Muscle of leg (tissue), 16 donors: ENCODE measurements at places on chromosomes 1 and 21.
A peak's percentile ranks its signal among the peaks of the same experiment; 100 is the strongest.

- DNase-seq = no peak
- H3K36me3 ChIP-seq = peaks cover 52% of the 10 kb centered on the region
- no peak overlapping the region for H3K27ac ChIP-seq
- H3K4me3 ChIP-seq = no peak overlapping the region
- no peaks in the 10 kb centered on the region for H3K4me1 ChIP-seq
- H3K27me3 ChIP-seq = no peaks in the 10 kb centered on the region
Observed at GRCh38 chr1:12315146-12315545, 85.3 kb downstream of the VPS13D start.

GRCh38 chr1:106675558-106675957 is 380.9 kb upstream of the PRMT6 start:
- no peak for DNase-seq
- no peaks in the 10 kb centered on the region for H3K4me1 ChIP-seq
- H3K27me3 ChIP-seq = no peaks in the 10 kb centered on the region
- H3K4me3 ChIP-seq = no peak overlapping the region
- H3K27ac ChIP-seq = no peak overlapping the region

- H3K4me1 ChIP-seq = peaks cover 31% of the 10 kb centered on the region
- peak overlapping the region; percentile 47 for H3K27ac ChIP-seq
- H3K36me3 ChIP-seq = peaks cover 33% of the 10 kb centered on the region
- peak overlapping the region; percentile 76 for H3K4me3 ChIP-seq
Observed at GRCh38 chr1:166839600-166840308, 479 bp downstream of the POGK start.

GRCh38 chr1:170674986-170675385 is 11.1 kb downstream of the PRRX1 start:
- no peaks in the 10 kb centered on the region for H3K36me3 ChIP-seq
- H3K27me3 ChIP-seq = peaks cover 7% of the 10 kb centered on the region
- peaks cover 17% of the 10 kb centered on the region for H3K4me1 ChIP-seq
- no peak overlapping the region for H3K4me3 ChIP-seq

GRCh38 chr1:64664299-64664698 is 80.6 kb upstream of the RAVER2 start:
- peak; percentile 61 for DNase-seq
- H3K36me3 ChIP-seq = peaks cover 14% of the 10 kb centered on the region
- no peak overlapping the region for H3K27ac ChIP-seq
- no peaks in the 10 kb centered on the region for H3K27me3 ChIP-seq
- H3K4me3 ChIP-seq = no peak overlapping the region

GRCh38 chr1:236090741-236091147 is 25.9 kb upstream of the NID1 start:
- DNase-seq = no peak
- H3K27me3 ChIP-seq = no peaks in the 10 kb centered on the region
- peaks cover 9% of the 10 kb centered on the region for H3K4me1 ChIP-seq
- no peaks in the 10 kb centered on the region for H3K36me3 ChIP-seq

GRCh38 chr1:33350611-33351280 is 29.8 kb upstream of the A3GALT2 start:
- no peaks in the 10 kb centered on the region for H3K27me3 ChIP-seq
- H3K4me1 ChIP-seq = peaks cover 31% of the 10 kb centered on the region
- H3K27ac ChIP-seq = peak overlapping the region; percentile 89
- DNase-seq = no peak
- H3K36me3 ChIP-seq = peaks cover 22% of the 10 kb centered on the region

DNA sequence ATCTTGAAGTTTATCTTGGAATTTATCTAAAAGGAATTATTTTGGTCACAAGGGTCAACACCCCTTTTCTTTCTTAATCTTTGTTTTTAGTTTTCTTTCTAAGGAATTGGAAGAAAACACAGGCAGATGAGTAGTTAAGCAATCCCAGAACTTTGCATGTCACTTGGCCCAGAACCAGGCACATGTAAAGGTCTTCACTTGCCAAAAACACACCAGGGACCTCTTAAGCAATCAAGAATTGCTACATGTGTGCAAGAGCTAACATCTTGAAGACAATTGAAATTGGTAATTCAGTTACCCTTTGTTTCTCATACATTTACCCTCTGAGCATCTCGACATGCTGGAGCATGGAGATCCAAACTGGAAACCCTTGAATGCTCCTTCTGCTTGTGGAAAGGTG is 114.2 kb downstream of the ZC3H11B start:
- H3K4me3 ChIP-seq = no peak overlapping the region
- H3K27ac ChIP-seq = peak overlapping the region; percentile 26
- no peaks in the 10 kb centered on the region for H3K36me3 ChIP-seq
- H3K4me1 ChIP-seq = peaks cover 2% of the 10 kb centered on the region
- no peaks in the 10 kb centered on the region for H3K27me3 ChIP-seq
- peak; percentile 97 for DNase-seq

DNA sequence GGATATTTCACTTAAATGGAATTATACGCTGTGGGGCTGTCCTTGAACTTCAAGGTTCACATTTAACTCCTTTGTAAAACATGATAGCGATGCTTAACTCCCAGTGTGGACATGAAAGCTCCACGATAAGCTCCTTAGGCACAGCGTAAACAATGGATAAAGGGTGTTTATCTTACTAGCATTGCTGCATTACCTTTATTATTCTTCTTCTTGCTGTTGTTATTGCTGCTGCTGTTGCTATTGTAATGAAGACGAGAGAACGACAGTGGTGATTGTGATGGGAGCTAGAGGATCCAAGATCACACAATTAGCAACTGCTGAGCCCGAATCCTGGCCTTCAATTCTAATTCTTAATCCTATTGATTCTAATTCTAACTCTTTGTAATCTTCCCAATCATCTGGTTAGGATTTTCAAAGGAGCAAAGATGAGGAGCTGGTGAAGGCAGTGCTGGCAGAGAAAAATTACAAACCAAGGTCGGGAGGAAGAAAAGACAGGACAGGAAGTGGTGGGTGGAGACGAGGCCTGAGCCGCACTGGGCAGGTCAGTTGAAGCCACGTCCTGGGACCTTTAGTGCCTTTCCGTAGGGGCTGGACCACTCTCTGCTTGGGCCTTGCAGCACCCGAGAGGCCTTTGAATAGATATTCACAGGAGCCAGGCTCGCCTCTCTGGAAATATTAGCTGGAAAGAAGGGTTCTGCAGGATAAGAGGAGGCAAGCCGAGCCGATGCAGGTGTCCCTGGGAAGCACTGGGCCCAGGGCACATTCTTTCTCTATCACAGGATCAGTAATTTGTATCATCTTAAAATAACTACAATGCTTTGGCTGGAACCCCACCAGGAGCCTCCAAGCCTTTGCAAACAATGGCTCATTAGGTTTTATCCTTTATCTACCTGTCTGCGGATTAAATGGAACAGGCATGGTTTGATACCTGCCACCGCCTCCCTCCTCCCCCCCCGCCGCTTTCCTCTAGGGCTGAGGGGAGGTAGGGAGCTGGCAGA is 571.6 kb downstream of the AJAP1 start:
- H3K36me3 ChIP-seq = no peaks in the 10 kb centered on the region
- H3K27me3 ChIP-seq = peaks cover 11% of the 10 kb centered on the region
- no peak overlapping the region for H3K27ac ChIP-seq
- no peak for DNase-seq
- H3K4me1 ChIP-seq = no peaks in the 10 kb centered on the region
- H3K4me3 ChIP-seq = no peak overlapping the region

- H3K4me3 ChIP-seq = no peak overlapping the region
- H3K27ac ChIP-seq = no peak overlapping the region
- peaks cover 5% of the 10 kb centered on the region for H3K4me1 ChIP-seq
- H3K27me3 ChIP-seq = no peaks in the 10 kb centered on the region
- H3K36me3 ChIP-seq = no peaks in the 10 kb centered on the region
- peak; percentile 28 for DNase-seq
Observed at GRCh38 chr1:218553197-218553596, 208.1 kb downstream of the TGFB2 start.

DNA sequence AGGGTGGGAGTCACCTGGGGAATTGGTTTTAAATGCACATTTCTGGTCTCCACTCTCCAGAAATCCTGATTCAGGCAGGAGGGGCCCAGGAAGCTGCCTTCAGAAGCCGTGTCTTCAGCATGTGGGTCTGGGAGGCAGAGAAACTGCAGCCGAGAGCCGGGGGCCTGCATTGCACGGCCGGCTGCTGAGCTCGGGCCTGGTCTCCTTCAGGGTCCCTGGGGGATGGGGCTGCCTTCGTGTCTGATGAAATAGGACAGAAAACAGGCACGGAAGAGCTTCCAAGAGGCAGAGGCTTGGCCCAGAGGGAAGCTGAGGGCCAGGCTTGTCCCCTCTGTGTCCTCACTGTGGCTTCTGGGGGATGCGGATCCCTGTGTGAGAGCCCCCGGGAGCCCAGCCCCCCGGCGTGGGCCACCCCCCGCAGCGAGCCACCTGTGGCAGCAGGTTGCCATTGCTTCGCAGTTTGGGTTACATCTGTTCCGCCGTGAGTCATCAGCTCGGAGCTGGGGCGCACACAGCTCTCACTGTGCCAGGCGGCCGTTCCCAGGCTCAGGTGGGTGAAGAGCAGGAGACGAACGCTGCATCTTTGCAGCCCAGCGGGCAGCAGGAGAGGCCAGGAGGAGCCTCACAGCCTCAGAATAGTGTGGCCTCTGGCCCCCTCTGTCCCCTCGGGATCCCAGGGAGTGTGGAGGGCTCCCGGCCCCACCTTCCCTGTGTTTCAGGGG is 72.4 kb downstream of the AJAP1 start:
- H3K4me3 ChIP-seq = no peak overlapping the region
- H3K4me1 ChIP-seq = no peaks in the 10 kb centered on the region
- no peaks in the 10 kb centered on the region for H3K36me3 ChIP-seq
- no peak overlapping the region for H3K27ac ChIP-seq
- H3K27me3 ChIP-seq = no peaks in the 10 kb centered on the region

GRCh38 chr1:39091845-39092645 is 65.9 kb downstream of the NDUFS5 start:
- H3K4me3 ChIP-seq = no peak overlapping the region

- H3K4me3 ChIP-seq = no peak overlapping the region
- H3K27me3 ChIP-seq = peaks cover 26% of the 10 kb centered on the region
- H3K4me1 ChIP-seq = peaks cover 62% of the 10 kb centered on the region
- no peak for DNase-seq
Observed at GRCh38 chr1:205440121-205440475, 15.7 kb downstream of the BLACAT1 start.

DNA sequence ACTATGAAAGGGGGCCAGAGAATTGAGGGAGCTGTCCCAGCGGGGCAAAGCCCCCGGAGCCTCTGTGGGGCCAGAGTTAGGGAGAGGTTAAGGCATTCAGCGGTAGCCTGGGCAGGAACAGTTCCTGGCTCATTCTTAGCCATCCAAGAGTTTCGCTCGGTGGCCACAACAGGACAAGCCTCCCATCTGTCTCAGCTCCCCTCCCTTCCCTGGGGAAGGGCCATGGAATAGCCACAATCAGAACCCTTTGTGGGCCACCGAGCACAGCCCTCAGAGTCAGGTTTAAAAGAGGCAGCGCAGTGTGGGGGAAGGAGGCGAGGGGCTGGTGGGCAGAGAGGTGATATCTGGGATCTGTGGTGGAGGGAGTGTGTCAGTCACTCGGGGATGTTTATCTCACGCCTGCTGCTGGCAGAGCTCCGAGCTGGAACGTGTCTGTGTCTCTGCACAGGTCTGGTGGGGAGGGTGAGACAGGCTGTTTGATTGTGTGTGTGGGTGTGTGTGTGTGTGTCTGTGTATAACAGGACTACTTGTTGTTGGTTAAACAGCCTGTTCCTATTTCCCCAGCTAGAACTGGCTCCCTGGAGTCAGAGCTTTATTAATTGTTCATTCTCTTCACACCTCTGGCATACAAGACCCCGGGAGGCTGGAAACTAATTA is 49.6 kb upstream of the GOLT1A start:
- H3K4me3 ChIP-seq = no peak overlapping the region
- peak; percentile 30 for DNase-seq
- no peaks in the 10 kb centered on the region for H3K27me3 ChIP-seq
- peak overlapping the region; percentile 65 for H3K27ac ChIP-seq
- H3K4me1 ChIP-seq = peaks cover 57% of the 10 kb centered on the region
- H3K36me3 ChIP-seq = peaks cover 2% of the 10 kb centered on the region

- no peaks in the 10 kb centered on the region for H3K36me3 ChIP-seq
- peaks cover 6% of the 10 kb centered on the region for H3K27me3 ChIP-seq
- DNase-seq = no peak
- no peak overlapping the region for H3K4me3 ChIP-seq
Observed at GRCh38 chr1:206769304-206769731, 1.3 kb upstream of the IL19 start.

- DNase-seq = no peak
- H3K27ac ChIP-seq = no peak overlapping the region
- H3K36me3 ChIP-seq = no peaks in the 10 kb centered on the region
Observed at GRCh38 chr1:208525417-208525816, 281.2 kb upstream of the PLXNA2 start.

DNA sequence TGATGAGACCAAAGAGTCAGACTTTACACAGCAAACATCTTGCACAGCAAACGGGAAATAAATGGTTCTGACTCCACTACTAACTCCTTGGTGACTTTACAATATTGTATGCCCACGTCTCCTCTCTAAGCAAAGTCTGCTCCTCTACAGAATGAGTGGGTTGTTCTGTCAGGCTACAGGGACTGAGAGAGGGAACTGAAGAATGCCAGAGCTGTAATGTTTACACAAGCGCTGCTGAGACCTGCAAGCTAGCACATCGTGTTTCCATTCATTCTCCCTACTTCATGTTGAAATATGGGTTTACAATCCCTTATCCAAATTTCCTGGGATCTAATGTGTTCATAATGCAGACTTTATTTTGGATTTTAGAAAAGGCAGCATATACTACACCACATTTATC is 15.9 kb downstream of the DAB1 start:
- H3K27ac ChIP-seq = no peak overlapping the region
- no peak overlapping the region for H3K4me3 ChIP-seq
- DNase-seq = no peak
- H3K4me1 ChIP-seq = peaks cover 5% of the 10 kb centered on the region

GRCh38 chr1:178513278-178513983 is 522 bp downstream of the TEX35 start:
- peak; percentile 44 for DNase-seq
- H3K36me3 ChIP-seq = no peaks in the 10 kb centered on the region
- H3K27ac ChIP-seq = no peak overlapping the region

- H3K4me3 ChIP-seq = no peak overlapping the region
- H3K27ac ChIP-seq = no peak overlapping the region
- DNase-seq = peak; percentile 22
Observed at GRCh38 chr1:51473331-51474115, 45.5 kb downstream of the EPS15 start.

- no peak overlapping the region for H3K4me3 ChIP-seq
- DNase-seq = peak; percentile 83
- peaks cover 8% of the 10 kb centered on the region for H3K27me3 ChIP-seq
- peaks cover 10% of the 10 kb centered on the region for H3K36me3 ChIP-seq
Observed at GRCh38 chr1:203038891-203039608, 12.8 kb downstream of the PPFIA4 start.

DNA sequence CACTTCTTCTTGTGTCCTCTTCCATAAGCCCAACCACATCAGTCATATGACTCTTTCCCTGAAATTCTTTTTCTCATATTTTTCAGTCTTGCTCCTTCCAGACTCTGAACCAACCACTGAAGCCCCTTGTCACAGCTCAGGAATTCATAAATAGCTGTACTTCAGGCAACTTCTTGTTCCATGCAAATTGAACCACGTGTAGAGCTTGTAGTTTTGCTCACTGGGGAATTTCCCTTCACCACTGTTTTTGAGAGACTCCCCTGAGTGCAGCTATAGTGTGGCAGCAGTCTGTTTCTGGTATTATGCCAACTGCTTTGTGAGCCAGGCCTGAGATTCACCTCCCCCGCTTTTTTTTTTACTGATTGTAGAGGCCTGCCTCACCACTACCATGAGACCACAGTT is 150.3 kb upstream of the SPAG17 start:
- H3K36me3 ChIP-seq = no peaks in the 10 kb centered on the region
- H3K4me1 ChIP-seq = peaks cover 24% of the 10 kb centered on the region
- peak overlapping the region; percentile 42 for H3K27ac ChIP-seq
- peak; percentile 56 for DNase-seq
- no peak overlapping the region for H3K4me3 ChIP-seq
